ENCODE measurements at places on chromosomes 1 and 21.

DNA sequence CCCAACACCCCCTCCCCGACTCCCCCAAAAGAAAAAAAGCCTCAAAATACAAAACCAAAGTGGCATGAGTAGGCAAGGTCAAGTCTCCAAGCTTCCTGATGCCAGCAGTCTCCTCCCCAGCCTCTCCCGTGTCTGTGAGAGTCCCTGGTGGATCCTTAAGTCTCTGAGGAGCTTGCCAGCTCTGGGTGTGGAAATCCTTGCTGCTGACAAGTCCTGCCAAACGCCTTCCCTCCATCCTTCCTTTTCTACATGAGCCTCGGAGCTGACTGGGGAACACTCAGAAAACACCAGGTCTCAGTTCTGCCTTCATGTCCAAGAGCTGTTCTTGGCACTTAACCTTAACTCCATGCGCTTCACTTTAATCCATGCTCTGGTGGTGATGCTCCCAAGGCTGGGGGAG is 3.7 kb upstream of the ETV3L start:
- no peak for DNase-seq

DNA sequence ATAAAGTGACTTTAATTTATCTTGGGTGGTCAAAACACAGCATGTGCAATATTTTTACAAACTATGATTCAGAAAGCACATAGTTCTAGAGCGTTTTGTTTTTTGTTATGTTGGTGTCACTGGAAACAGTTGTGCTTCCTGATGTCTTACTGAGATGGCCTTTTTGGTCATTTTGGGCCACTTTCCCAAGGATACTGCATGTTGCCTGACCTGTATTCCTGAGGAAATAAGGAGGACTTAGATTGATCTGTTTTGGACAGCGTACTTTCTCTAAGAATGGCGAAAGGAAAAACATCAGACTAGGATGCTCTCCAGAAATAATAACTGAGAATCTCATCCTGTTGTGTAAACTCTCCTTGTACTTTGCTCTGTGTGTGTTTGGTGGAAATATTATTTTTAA is 451.2 kb downstream of the USP25 start:
- no peak for DNase-seq

DNA sequence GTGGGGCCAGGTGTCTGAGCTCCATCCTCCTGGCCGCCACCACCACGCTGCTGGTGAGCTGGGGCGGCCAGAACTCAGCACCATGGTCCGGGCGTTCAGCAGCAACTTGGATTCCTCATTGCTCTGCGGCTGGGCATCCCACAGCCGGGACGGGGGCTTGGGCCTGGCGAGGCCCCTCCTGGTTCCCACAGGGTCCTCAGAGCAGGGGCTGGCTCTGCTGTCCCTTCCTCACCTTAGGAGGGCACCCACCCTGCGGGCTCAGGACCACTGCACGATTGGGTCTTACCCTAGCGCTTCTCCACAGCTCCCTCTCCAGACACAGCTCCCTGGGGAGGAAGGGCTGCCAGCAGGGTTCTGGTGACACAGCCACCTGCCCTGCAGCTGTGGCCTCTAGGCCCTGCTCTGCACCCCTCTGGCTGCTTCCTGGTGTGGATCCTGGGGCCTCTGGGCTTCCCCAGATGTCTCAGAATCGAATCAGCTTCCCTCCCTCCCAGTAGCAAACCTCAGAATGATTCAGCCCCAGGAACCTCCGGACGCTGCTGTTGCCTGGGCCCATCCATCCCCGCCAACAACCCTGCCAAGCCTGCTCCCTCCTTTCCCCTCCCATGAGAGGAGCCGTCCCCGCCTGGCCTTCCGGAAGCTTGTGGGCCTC is 25.0 kb downstream of the CRYAA start:
- DNase-seq: no peak

DNA sequence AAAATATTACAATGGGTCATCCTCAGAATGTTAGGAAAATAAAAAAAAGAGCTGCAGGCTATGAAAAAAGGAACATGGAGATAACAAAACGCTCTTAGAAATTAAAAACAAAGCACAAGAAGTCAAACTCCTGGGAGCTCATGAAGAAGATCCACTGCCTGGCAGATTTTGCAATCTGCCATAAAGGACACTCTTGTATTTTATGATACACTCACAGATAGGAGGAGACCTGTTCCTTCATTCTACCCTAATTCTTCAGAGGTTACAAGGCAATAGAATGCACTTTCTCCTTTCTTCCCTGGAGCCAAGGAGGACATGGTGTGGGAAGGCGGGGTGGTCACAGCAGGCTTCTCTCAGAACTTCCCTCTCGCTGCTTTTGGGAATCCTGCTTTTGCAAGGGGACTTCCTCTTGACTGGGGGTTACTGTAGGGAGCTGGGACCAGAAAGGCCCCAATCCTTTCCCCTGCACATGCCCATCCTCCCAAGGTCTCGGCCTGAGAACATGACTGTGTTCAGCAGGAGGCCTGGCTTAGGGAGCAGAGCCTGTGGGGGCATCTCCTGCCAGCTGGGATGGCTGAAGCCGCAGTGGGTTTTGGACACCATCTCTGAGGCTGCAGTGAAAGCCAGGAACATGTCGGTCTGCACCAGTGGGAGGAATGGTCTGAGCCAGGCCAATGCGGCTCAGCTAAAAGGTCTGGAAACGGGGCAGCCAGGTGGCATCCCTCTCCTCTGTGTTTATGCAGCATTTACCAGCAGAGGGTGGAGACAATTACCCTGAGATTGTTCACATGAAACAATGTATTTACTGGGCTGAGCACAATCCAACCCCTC is 44.8 kb downstream of the GPR161 start:
- no peak for DNase-seq

DNA sequence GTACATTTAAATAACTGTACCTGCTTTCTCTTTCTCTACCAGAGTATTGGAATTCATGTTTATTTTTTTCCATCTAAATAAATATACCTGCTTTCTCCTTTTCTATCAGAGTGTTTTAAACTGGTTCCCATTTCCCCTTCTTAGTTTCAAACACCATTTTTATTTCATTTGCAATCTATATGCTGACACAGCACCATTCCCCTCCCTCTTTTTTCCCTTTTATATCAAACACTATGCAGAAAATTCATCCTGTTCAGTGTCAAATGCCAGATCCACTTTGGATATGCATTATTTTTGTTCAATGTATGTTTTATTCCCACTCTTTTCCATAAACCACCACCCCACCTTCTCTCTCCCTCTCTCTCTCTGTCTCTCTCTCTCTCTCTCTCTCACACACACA is 85.8 kb upstream of the ST6GALNAC5 start:
- DNase-seq: no peak

Measured in CD4-positive, alpha-beta T cell treated with Interleukin-4 for 4 hours (primary cell).